Stimulated activated CD4-positive, alpha-beta T cell treated with anti-CD3 and anti-CD28 coated beads, Interleukin-15, amount 100 ng/mL, for 24 hours (primary cell): ENCODE measurements at places on chromosomes 2 and 18.

GRCh38 chr2:213932-214693 lies 49.7 kb downstream of the SH3YL1 start:
- no peak for DNase-seq

DNA sequence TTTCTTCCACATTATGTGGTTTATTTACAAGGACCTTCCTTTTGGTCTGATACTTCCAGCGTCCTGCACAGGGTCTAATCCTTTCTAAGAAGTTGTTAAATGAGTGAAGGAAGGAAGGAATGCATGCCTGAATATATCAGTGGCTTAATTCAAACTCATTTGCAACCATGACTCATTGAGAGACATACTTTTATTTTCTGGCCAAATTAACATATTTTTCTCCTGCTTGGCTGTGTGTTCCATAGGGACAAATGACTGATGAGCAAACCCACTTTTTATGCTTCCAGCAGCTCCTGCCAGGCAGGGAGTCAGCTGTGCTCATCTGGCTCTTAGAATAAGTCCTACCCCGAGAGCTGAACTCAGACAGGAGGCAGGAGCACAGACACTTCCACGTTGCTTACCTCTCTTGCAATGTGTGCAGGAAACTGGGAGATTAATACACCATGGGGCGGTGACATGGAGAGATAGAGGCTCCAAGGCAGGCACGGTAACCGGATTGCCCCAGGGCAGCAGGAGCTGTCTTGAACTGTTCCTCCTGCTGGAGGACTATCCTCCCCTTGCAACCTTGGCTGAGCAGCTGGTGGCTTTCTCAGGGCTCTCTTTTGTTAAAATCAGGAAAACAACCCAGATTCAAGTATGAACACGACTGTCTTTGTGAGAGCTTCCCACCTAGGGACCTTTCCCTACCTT lies 667.5 kb upstream of the HS6ST1 start:
- no peak for DNase-seq

DNA sequence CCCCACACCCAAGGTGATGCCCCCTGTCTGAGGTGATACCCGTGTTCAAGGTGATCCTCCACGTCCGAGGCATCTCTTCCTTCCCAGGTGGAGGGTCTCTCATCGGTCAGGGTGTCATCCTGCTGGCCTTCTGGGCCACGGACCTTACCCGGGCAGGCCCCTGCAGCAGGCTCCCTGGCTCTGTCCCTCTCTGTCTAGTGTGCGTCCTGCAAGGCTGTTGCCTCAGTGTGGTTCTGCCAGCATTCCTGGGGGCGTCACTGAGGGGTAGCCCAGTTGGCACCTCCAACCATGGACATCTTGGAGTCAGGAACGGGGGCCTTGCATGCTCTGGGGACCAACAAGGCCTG lies 5.6 kb upstream of the PER2 start:
- no peak for DNase-seq

GRCh38 chr2:9100080-9100876 lies 96.8 kb upstream of the MBOAT2 start:
- no peak for DNase-seq

GRCh38 chr2:239932881-239933735 lies 92.0 kb downstream of the NDUFA10 start:
- DNase-seq = no peak

GRCh38 chr2:47061944-47062678 lies 93.0 kb downstream of the STPG4 start:
- DNase-seq = no peak

DNA sequence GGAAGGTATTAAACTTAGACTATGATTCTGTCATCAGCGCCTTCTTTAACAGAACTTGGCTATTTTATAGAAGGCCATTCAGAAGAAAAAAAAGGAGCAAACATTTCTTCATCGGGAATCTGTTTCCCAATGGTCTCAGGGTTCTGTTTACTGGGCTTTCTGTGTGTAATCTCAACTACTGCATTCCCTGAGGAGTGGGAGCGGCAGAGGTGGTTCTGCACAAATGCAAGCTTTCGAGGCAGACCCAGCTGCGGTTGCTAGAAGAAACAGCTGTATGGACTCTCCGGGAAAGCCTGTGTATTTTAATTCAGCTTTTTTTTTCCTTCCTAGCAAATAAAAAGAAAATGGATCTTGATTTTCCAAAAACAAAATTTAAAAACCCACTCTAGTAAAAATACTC lies 250.7 kb downstream of the NAPG start:
- DNase-seq = no peak

DNA sequence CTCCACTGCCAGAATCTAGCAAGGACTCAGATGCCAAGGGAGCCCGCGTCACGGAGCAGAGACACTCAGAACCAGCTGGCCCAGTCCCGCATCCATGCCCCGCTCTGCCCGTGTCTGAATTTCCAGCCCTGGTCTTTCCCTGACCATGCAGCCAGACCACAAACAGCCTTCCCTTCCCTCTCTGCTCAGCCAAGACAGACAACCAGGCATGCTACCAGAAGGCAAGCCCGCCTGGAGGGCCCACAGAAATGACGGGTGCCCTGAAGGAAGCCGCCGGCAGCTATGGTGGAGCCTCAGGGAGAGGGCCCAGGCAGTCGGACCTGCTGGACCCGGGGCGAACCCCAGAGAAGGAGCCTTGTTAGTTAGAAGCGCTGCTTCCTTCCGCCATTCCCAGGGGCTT lies 45.1 kb upstream of the MAL start:
- DNase-seq = no peak

DNA sequence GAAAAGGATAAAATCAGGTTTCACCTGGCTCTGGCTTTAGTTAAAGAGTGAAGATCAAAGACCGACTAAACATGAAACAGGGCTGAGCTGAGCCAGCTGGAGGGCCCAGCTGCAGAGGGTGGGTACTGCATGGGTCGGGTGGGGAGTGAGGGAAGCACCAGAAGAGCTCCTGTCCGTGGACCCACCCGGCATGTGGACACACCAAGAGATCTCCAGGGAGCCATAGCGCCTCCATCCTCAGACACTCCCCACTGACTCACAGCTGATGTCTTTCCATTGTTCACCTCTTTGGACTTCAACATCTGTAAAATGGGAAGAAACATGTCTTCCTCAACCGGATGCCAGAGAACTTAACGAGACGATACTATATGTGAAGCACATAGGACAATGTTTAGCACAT lies 178.3 kb upstream of the KLHL29 start:
- no peak for DNase-seq

DNA sequence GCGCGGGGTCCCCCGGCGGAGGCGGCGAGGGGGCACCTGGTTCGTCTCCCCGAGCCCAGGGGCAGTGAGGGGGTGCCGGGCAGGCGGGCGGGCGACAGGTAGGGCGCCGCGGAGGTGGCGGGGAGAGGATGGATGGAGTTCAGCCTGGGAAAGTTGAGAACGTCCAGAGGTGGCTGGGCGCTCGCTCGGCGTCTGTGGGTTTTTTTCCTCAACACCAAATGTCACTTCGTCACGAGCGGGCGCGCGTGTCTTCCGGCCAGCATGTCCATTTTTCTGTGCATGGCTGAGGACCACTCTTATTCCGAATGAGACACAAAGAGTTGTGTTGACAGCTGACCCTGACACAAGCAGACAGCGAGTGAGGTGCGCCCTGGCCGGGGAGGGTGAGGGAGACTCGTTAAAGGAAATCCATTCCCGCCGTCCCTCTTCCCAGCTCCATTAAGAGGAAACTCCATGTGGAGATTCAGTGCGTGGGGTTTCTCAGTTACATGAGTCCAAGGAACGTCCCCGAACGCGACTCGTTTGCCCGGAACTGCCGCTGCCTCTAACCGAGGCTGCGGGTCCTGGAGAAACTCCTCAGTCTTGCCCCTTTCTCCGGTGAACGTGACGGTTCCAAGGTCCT lies 859 bp downstream of the GREB1L start:
- peak; percentile 5 for DNase-seq

- no peak for DNase-seq
Observed at GRCh38 chr2:100275200-100275589, 47.1 kb downstream of the LONRF2 start.

- DNase-seq = no peak
Observed at GRCh38 chr2:222835143-222835822, 25.6 kb upstream of the ACSL3 start.

DNA sequence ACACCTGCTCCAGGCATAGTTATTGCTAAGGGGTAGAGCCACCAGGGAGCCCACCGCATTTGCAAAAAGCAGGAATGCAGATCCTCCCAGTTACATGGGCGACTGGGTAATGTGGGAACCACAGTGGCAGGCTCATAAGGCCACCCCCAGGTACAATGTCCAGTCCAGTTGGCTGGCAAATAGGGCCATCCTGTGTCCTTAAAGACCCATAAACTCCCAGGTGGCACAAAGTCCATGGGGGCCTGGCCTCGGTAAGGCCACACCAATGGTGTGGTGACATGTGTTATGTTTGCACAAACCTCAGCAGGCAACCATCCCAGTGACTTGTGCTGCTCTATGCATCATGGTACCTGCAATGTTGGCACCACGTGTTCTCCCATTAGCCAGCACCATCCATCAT lies 283.6 kb upstream of the GYPC start:
- DNase-seq = no peak

- peak; percentile 19 for DNase-seq
Observed at GRCh38 chr18:74248189-74248588, 43.6 kb downstream of the CYB5A start.

- DNase-seq = no peak
Observed at GRCh38 chr18:12703096-12703567, 290 bp downstream of the PSMG2 start.

DNA sequence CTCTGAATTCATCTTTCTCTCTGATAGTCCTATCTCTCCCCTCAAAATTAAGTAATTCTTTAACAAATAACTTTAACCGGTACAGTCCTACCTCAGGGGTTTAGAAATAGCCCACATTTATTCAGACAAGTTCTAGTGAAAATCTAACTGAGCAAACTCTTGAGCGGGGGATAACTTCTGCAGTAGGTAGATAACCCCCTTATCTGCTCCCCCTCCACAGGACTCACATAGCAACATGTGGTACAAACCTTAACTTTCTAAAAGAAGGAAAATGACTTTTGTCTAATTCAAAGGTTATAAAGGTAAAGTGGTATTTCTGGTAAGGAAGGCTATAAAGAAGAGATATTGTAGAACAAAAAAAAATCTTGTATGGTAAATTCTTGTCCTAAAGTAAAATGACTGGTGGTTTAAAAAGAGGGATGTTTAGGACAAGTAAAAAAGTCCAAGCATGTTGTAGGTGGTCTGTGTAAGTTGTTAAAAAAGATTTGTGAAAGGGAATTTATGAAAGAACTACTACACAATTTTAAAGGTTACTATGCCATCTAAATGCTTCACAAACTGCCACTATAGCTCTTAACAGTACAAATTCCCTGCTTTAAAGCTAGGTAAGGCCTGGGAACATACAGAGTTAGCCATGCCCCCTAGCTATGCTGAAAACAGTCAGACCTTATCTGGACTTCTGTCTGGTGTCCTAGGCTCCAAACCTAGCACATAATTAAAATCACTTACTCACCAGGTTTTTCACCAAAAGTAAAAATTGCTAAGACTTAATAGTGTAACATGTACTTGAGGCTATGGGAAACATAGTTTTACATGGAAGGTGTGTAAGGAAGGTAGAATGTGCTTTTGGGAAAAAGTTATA lies 8.1 kb upstream of the RPIA start:
- no peak for DNase-seq

DNA sequence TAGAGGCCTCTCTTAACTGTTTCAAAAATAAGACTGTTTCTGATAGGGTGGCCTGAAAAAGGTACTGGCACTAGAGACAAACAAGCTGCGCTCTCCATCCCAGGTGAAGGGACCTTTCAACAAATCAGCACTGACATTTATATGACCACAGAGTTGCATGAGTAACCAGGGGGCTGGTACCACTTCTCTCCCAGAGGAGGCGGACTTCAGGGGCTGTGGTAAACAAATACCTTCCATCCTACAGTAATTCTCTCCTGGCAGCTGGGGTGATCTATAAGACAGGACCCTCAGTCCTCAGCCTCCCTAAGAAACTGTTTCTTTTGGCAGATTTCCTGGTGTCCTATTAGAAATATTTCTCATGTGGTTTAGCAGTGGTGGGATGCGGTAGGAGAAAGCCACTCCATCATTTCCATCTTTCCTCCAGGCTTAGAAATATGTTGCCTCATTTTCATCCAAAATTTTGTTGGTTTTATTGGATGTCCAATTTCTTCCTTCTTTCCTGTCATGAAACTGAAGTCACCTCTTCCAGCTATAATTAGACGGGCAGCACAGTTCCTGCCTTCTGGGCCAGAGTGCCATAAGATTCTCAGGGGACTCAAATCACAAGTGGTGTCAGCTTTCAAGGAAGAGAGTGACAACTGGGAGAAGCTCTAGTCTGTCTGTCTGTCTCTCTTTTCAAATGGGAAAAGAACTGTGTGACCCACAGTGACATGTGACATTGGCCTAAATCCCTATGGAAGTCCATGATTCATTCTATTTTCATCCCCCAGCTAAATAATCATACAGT lies 96.4 kb downstream of the CYRIA start:
- DNase-seq = no peak

DNA sequence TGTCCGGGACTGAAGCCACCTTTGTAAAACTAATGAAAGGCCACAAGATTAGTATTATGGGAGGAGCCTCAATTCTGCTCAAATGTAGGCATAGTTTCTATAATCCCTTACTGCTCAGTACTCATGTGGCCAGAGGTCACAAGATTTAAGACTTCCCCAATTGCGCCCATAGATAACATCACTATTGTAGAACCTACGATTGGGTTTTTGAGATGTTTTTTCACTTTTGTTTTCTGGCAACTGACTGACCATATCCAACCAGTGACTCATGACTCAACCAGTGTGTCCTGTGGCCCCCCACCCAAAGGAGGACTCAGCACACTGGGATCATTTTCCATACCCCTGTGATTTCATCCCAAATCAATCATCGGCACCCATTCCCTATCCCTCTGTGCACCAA lies 15.2 kb upstream of the TSPYL6 start:
- no peak for DNase-seq

DNA sequence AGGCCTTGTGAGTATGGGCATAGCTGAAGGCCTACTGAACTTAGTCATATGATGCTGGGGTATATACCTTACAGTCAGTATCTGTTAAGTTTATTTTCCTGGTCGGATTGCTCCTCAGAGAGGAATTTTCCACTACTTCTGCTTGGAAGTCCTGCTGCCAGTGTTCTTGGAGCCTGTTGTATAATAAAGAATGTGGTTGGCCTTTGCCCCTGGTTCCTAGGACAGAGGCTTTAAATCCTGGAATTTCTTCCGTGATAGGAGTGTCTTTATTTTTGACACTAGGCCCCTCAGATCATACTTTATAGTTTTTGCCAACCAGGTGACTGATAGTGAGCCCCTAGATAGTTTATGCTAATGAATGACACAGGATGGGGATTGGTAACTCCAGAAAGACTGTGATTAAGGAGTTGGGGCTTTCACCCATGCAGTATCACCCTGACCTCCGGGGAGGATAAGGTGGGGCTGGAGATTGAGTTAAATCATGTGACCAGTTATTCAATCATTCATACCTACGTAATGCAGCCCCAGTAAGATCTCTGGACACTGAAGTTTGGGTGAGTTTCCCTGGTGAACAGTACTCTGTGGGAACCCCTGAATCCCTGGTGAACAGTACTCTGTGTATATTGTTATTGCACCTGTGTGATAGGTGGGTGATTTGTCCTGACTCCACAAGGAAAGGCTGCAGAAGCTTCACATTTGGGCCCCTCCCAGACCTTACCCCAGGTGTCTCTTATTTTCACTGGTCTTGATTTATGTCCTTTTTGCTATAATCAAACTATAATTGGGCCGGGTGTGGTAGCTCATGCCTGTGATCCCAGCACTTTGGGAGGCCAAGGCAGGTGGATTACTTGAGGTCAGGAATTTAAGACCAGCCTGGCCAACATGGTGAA lies 56.9 kb downstream of the COMMD1 start:
- no peak for DNase-seq
